NB4 (cell line): ENCODE measurements at places on chromosomes 16 and 17.
A peak's percentile ranks its signal among the peaks of the same experiment; 100 is the strongest.

DNA sequence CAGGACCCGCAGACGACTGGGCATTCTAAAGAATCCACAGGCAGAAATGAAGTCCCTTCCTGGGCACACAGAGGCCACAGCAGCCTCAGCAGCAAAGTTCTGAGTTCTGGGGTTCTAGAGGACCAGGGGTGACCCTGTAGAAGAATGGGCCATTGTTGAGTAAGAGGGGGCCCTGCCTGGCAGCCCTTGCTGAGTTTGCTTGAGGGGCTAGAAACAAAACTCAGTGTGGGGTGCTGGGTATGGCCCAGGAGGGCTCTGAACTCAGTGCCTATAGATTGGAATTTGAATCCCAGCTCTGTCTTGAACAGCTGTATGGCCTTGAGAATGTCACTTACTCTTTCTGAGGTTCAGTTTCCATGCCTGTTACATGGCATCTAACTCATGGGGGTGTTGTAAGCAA is at the start of gene PDILT:
PDILT (minus strand) TSS at position 101 of the 400 bp plus-strand sequence. CDS start 5,437 bp downstream, outside the sequence.
- no peak for DNase-seq

DNA sequence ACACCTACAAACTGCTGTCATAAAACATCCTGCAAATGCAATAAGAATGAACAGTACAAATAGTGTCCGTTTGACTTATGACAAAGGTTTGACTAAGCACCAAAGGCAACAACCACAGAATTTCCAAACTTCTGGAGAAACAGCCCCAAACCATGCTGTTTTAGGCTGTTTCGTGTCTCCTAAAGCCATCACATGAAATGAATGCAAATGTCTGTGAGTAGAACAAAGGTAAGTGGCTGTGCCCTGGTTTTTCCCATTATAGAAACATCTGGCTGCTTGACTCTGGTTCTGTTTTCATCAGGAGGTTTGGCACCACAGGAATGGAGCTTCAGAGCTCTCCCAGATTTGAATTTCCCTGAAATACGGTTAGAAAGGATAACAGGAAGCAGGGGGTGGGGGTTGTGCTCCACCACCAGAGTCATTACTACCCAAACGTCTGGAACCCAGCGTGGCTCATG is 4.6 kb upstream of the EMP2 start:
- no peak for DNase-seq

GRCh38 chr17:1197781-1198490 is 18.2 kb upstream of the ABR start:
- DNase-seq = peak; percentile 98

DNA sequence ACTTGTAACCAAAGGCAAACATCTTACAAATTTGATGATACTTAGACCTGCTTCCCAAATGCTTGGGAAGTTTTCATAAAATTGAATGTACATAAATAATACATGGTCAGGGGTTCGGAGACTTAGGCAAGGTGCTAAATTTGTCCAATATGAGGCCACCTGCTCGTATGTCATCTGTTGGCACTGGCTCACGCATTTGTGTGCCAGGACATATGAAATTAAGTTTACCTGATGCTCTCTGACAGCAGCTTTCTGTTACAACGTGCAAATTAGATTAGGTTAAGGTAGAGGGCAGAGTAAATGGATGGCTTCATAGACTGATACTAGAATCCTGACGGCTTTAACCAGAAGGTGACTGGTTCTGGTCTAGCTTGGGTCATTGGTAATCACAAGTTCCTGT is 970.3 kb upstream of the RBFOX1 start:
- DNase-seq = no peak

- DNase-seq = peak; percentile 74
Measured at GRCh38 chr17:8965394-8966168, at the start of gene PIK3R5. PIK3R5 (minus strand) TSS chr17:8965707; CDS start chr17:8911494, 54,213 bp downstream.

DNA sequence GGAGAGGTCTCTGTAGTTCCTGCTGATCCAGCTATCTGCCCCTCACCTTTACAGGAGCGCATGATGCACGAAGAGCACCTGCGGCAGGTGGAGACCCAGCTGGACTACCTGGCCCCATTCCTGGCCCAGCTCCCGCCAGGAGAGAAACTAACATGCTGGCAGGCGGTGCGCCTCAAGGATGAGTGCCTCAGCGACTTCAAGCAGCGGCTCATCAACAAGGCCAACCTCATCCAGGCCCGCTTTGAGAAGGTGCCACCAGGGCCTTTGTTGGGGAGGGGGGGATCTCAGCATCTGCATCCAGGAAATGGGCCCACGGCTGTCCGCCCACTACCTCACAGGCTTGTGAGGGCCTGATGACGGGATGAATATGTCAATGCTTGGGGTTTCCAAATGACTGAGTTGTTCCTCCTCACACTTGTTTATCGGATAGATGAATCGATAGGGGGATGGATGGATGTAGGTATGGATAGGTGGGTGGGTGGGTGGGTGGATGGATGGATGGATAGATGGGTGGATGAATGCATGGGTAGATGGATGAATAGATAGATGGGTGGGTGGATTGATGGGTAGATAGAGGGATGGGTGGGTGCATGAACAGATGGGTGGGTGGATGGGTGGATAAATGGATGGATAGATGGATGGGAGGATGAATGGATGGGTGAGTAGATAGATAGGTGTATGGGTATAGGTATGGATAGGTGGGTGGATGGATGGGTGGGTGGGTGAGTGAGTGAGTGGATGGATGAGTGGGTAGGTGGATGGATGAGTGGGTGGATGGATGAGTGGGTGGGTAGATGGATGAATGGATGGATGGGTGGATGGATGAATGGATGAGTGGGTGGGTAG is 7.0 kb upstream of the KATNB1 start:
- no peak for DNase-seq

GRCh38 chr17:83079766-83080578 is 563 bp downstream of the METRNL start:
- DNase-seq = peak; percentile 43

DNA sequence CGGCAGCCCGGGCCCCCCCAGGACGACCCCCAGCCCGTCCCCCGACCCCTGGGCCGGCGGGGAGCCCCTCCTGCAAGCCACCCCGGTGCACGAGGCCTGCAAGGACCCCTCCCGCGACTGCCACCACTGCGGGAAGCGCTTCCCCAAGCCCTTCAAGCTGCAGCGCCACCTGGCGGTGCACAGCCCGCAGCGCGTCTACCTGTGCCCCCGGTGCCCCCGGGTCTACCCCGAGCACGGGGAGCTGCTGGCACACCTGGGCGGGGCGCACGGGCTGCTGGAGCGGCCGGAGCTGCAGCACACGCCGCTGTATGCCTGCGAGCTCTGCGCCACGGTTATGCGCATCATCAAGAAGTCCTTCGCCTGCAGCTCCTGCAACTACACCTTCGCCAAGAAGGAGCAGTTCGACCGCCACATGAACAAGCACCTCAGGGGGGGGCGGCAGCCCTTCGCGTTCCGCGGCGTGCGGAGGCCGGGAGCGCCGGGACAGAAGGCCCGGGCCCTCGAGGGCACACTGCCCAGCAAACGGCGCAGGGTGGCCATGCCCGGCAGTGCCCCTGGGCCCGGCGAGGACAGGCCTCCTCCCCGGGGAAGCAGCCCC is 15.6 kb upstream of the ZFPM1 start:
- DNase-seq = peak; percentile 75
